ENCODE measurements at places on chromosomes 1 and 21.

- DNase-seq, result no peak
Measured at GRCh38 chr1:89360716-89361115, 3.1 kb upstream of the GBP6 start.

- DNase-seq, result peak; percentile 50
Measured at GRCh38 chr1:88973520-88974137, 18.8 kb downstream of the KYAT3 start.

DNA sequence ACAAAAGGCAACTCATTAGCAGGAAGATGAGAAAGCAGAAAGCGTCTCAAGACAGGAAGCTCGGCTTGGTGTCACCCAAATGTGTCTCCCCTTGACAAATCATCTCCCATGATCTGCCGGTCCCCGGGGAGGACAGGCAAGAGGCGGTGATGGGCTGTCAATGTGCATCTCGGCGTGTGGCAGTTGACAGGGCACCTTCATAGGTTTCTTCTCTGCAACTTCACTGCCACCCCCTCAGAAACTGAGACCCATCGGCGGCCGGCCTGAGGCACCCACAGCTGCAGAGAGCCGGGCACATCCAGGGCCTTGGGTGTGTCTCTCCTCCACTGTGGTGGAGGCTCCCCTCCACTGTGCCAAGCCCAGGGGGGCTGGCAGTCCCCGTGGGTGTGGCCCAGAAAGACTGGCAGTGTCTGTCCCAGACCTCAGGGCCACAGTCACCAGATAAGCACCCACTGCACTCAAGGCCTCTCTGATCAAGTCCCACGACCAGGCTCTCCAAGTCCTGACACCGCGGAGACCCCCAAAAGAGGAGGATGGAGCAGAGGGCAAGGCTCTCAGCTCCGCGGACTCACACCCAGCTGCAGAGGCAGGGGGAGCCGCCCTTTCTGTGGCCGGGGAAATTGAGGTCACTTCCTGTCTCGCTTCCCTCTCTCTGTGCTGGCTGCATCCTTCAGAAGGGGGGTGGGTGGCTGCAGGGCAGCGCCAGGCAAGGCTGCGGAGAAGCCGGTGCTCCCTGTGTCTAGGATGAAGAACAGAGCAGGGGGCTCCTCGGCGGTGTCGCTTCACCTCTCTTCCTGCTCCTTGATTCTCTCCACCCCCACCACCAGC lies 39.6 kb upstream of the LBR start:
- peak; percentile 90 for DNase-seq

- no peak for DNase-seq
Measured at GRCh38 chr1:156413391-156414246, 44.6 kb downstream of the RHBG start.
